Omental fat pad (tissue), 4 donors: ENCODE measurements at places on chromosomes 4 and X.

- no peak for DNase-seq
These were observed 458.6 kb upstream of the NWD2 start for GRCh38 chr4:36785973-36786372.

GRCh38 chr4:79625361-79625760 lies 217.3 kb upstream of the GK2 start:
- DNase-seq = no peak

GRCh38 chr4:73583666-73584065 lies 36.6 kb downstream of the RASSF6 start:
- no peak for DNase-seq

GRCh38 chr4:154578919-154579318 lies 11.6 kb downstream of the FGA start:
- no peak for DNase-seq

- no peak for DNase-seq
These were observed 23.5 kb upstream of the SYNPO2 start for GRCh38 chr4:118865091-118865708.

DNA sequence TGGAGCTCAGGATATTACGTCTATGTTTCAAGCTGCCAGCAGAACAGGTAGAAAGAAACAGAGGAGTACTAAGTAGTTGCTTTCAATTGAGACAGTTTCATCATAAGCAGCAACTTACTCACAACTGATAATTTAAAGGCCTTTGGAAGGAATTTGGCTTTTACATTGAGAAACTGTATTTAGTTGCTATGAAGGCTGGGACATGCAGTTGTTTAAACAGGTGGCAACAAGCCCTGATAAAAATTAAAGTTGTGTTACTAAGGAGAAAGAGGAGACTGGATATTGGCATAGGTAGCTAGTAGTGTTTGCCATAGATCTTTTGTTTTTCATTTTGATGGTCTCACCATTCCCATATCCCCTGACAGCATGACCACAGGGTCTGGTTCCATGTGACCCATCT lies 18.4 kb downstream of the MID1IP1 start:
- no peak for DNase-seq

- DNase-seq = no peak
These were observed 3.0 kb downstream of the RASGEF1B start for GRCh38 chr4:81468678-81469077.

GRCh38 chr4:168888715-168889215 lies 121.3 kb downstream of the CBR4 start:
- DNase-seq = no peak

DNA sequence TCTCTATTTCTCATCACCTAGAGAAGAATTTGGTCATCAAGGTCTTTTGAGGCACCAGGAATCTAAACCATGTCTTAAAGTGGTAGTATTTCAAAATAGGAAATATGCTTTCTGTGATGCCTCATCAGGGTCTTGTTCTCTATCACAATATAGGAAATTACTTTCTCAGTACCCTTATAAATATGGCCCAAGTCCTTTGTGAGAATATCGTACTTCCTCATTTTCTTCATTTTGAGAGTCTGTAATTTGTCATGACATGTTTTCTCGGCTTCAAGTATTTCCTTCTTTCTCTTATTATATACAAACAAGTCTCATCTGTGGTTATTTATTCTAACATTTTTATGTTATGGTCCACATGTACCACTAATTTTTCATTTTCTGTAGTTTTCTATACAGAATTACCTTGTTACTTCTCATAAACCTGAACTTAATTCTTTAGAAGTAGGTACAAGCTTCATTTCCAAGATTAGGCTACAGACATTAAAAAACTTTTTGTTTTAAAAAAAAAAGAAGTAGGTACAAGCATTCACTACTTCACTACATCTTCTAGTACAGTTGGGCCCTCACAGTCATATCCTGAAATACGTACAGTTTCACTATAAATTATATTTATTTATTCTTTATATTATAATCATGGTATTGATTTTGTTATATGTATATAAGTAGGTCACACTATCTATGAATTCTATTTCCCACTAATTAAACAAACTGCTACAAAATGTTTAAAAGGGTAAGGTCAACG lies 54.4 kb downstream of the KLHL13 start:
- DNase-seq = no peak

- DNase-seq = no peak
These were observed 115.0 kb downstream of the TRIML1 start for GRCh38 chr4:188254211-188254610.

- DNase-seq = no peak
These were observed 4.9 kb downstream of the CHRNA9 start for GRCh38 chr4:40340030-40340429.

DNA sequence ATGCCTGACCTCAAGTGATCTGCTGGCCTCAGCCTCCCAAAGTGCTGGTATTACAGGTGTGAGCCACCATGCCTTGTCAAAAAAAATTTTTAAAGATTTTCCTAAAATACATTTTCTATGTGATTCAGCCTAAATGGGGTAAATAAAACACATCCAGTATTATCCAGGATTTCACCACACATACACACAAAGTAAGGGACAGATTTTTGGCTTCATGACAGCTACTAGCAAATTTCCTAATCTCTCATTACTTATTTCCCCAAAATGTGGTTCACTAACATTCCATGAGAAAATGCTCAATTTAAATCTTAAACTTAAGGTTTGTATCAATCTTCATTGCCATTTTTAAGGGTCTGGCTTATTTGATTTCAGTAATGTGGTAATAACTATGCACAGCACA lies 348.5 kb upstream of the INTU start:
- no peak for DNase-seq

GRCh38 chr4:20538905-20539304 lies 161.4 kb upstream of the PACRGL start:
- no peak for DNase-seq

GRCh38 chrX:12080265-12080664 lies 58.0 kb upstream of the FRMPD4 start:
- no peak for DNase-seq

- DNase-seq = no peak
These were observed 53.5 kb downstream of the PTTG2 start for GRCh38 chr4:38013461-38014366.

DNA sequence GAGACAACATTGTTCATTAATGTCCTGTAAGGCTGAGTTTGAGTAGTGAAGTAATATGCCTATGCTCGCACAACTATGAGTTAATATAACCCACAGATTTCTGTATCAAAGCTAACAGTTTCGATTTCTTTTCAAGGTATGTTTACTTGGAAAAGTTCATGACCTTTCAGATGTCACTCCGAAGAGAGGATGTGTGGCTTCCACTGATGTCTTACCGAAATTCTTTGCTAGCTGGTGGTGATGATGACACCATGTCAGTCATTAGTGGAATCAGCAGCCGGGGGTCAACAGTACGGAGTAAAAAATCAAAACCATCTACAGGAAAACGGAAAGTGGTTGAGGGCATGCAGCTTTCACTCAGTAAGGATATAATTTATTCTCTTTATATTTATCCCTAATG lies 124.9 kb downstream of the STAG2 start:
- DNase-seq = no peak

DNA sequence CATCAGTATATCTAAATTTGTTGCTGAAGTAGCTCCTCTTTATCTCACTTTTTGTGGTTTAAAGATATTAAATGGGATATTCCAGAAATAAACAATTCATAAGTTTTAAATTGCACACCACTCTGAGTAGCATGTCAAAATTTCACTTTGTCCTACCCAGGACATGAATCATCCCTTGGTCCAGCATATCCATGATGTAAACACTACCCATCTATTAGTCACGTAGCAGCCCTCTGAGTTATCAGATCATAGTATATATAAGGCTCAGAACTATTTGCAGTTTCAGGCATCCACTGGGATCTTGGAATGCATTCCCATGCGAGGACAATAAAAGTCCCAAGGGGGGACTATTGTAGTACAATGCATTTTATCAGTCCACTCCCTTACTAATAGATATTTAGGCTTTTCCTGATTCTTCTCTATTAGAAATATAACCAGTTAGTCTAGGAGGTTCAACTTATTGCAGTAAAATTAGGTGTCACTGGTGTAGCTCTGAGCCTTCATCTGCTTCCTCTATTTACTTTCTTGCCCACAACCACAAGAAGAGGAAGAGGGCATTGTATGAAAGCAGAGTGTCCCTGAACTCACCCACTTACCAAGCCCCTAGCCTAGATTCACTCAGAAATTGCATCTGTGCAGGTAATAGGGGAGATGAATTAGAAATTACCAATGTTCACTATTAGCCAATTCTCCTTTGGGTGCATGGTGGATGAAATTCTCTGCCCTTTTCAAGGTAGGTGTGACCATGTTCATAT lies 409.8 kb upstream of the GALNT7 start:
- no peak for DNase-seq

DNA sequence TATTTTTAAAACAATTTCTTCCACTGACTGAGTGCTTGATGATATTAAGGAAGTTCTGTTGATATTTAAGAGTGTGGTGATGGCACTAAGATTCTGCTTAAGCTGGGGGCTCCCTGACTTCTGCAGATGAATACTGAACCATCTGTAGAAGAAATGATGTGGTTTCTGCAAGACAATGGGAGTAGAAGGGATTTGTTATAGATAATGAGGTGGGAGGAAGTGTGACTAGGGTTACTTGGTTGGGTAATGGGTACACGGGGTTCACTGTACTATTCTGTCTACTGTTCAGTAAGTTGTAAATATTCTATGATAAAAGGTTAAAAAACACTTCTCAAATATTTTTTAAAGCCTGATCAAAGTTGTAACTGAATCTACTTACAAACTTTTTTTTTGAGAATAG lies 60.9 kb upstream of the TXK start:
- no peak for DNase-seq

- DNase-seq = no peak
These were observed 102.7 kb downstream of the HS3ST1 start for GRCh38 chr4:11326021-11326420.

DNA sequence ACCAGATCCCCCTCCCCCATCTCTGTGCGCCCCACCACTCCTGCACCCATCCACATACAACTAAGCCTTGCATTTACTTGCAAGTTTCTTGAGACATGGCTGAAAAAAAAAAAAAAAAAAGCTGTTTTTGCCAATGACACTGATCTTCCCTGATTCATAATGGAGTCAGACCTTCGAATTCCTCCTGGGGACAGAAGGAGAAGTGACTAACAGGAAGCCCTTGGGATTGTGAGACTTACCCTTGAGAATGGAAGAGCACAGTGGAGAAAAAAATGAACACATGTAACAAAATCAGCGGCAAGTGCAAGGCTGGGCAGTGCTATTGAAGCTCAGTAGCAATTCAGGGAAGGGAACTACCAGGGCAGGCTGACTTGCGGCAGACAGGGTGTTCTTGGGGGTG lies 288.4 kb downstream of the BCOR start:
- DNase-seq = no peak

GRCh38 chr4:169957785-169958184 lies 68.4 kb downstream of the MFAP3L start:
- DNase-seq = no peak
